ENCODE measurements at places on chromosomes 2 and 18.

GRCh38 chr2:213545964-213546475 is 261.8 kb downstream of the SPAG16 start:
- no peak for DNase-seq

DNA sequence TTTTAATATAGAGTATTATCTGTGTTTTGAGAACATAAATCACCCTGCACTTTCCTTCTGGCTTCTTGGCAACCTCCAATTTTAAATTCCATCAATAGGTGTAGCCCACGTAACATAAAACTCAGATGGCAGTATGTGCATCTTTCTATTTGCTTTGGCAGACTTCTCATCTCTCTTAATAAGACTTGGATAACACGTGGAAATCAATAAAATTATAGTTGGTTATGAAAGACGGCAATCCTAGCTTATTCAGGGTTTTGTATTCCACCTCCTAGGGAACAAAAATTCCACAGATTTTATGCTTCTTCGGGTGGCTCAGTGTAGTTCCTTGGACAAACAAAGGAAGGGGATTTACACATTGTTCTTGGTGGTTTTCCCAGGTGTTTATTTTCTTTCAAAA is 299.3 kb downstream of the RND3 start:
- DNase-seq = no peak

GRCh38 chr2:164717000-164717803 is 95.9 kb upstream of the GRB14 start:
- DNase-seq = no peak

GRCh38 chr2:71995067-71995665 is 152.5 kb downstream of the CYP26B1 start:
- DNase-seq = no peak

- no peak for DNase-seq
These were observed 199.6 kb downstream of the MGAT5 start for GRCh38 chr2:134453476-134453875.

GRCh38 chr2:152617456-152618192 is 99.6 kb downstream of the PRPF40A start:
- DNase-seq = no peak

GRCh38 chr18:79730804-79731203 is 51.2 kb downstream of the CTDP1 start:
- DNase-seq = no peak

DNA sequence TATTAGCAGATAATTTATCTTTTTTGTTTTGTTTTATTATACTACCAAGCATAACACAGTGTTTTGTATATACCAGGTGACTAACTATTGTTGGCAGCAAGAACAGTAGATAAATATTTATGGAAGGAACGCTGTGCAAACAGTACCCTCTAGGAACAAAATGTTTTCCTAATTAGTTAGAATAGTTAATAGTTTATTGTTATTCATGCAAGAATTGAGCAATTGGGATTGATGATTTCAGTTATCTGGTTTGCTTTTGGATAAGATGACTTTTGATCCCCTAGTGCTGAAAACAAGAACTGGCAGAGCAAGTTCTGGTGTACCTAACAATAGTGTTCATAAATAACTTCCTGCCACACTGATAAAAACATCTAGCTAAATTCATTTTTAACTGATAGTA is 323.3 kb downstream of the TGIF1 start:
- no peak for DNase-seq

GRCh38 chr2:29587402-29588190 is 333.8 kb downstream of the ALK start:
- no peak for DNase-seq

GRCh38 chr2:97714950-97715652 is 1.7 kb downstream of the ZAP70 start:
- no peak for DNase-seq

Measured in stimulated activated CD8-positive, alpha-beta memory T cell treated with anti-CD3 and anti-CD28 coated beads, Interleukin-2, amount 100 ng/mL, for 48 hours (primary cell).